Activated CD4-positive, alpha-beta T cell treated with anti-CD3 and anti-CD28 coated beads for 36 hours (primary cell): ENCODE measurements at places on chromosomes 4 and X. TPM values are rescaled to one million over a fixed set of nuclear protein-coding genes. Genes with fewer than 3 reads are reported as not detected.

DNA sequence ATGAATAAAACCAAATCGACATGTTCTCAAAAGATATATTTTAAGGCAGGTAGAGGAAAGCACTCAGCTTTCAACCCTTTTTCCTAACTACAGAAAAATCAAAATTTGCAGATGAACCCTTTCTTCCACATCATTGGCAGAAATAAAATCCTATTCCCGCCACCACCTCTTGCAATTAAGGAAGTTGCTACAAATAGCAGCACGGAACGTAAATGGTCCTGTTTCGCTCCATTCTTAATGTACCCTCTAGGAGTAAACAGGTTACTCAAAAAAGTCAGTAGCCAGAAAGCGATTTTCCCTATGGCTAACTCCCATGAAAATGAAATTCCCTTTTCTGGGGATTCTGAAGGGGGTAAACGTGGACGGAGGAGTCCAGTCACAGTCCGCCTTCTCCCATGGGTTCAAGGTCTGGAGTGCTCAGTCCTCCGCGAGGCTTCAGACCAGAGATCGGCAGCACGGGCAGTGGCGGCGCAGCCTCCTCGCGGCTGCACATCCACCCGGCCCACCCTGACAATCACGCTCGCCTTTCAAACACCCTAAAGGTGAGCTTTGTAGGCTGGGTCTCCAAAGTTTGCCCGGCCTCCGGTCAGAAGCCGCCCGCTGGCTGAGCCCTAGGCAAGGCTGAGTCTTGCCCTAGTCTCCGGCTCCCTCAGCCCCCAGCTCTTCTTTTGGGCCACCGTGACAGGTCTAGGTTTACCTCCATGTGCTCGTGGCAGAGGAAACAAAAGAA, 1.8 kb downstream of the ATP11C start:
- DNase-seq: peak; percentile 37

PRRG3 gene
- total RNA-seq: not detected

- no peak for DNase-seq
Observed at GRCh38 chr4:141246243-141246642, 25.5 kb downstream of the ZNF330 start.

GRCh38 chr4:81634165-81634564, 162.5 kb upstream of the RASGEF1B start:
- DNase-seq: no peak

DNA sequence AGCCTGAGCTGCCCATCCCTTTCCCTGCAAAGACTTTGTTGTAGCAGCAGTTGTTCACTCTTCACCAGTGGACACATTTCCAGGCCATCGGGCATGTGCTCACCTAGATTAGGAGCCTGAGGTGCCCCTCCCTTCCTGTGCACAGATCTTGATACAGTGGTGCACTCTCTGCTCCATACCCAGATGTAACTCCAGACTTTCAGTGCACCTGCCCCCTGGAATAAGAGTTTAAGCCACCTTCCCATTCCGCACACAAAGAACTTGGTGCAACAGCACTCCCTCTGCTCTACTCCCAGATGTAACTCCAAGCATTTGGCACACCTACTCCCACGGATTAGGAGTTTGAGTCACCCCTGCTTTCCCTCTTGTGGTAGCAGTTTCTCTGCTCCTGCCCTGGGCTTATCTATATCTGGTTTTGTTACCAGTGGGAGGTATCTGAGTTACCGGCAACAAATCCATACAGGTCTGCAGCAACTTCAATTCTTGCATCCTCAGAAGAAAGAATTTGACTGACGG, 36.0 kb upstream of the PLK4 start:
- no peak for DNase-seq

PAGE2B gene
- 0.55 TPM for total RNA-seq

DNA sequence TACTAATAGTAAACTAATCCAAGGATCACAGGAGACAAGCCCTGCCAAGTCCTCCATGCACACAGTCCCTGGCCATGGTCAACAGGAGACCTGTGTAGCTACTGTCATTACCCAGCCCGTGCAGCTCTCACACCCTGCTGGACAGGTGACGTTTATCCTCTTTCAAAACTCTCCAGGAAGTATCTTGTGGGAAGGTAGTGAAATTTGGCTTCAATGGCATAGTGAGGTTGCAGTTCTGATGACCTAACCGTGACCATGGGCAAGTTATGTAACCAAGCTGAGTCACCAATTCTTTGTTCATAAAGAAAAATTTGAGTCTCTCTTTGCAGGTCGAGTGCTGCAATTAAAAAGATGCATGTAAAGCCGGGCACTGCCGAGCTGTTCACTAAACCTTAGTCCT, 11.3 kb upstream of the SLC2A9 start:
- DNase-seq: no peak

APBB2 gene
- total RNA-seq: 1.3 TPM

GRCh38 chrX:22627576-22627975, 354.9 kb downstream of the CBLL2 start:
- no peak for DNase-seq

GRCh38 chr4:13627606-13628311, at the start of gene BOD1L1:
TSS of gene BOD1L1 (minus strand) at chr4:13627725. CDS start at chr4:13627587, 138 bp downstream.
- DNase-seq: peak; percentile 89

TMSB15B gene
- 7.3 TPM for total RNA-seq

GRCh38 chrX:41442824-41443550, 4.2 kb upstream of the NYX start:
- DNase-seq: peak; percentile 13

MAGEA2 gene
- not detected for total RNA-seq

GRCh38 chr4:168717847-168718246, 221.0 kb downstream of the PALLD start:
- no peak for DNase-seq

CENPVL1 gene
- not detected for total RNA-seq

DNA sequence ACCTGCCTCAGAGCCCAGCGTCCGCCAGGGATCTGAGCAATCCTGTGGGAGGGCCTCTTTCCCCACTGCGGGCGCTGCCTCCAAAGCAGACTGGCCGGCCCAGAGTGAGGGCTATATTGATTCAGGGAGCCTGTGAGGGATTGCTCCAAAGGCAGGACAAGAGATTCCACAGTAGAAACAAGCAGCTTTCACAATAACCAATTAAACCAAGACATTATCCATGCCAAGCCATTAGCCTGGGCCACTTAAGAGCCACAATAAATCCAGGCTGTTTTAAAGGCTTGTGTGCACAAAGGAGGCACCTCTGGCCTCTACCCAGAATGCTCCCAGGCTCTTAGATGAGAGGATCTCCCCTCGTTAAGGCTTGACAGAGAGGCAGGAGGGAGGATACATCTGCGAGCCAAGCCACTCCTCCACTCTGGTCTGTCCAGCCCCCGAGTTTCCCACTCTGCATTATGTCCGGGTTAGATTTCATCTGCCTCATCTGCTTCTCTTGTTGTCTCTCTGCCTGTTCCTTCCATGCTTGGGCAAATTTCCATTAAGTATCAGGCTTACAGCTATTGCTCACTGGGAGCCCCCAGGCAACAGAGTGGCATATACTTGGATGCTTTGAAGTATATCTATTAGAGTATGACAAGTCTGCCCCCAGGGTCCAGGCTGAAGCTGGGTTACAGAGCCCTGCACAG, 357.9 kb downstream of the UNC5C start:
- no peak for DNase-seq

HDX gene
- total RNA-seq: 1.5 TPM

DNA sequence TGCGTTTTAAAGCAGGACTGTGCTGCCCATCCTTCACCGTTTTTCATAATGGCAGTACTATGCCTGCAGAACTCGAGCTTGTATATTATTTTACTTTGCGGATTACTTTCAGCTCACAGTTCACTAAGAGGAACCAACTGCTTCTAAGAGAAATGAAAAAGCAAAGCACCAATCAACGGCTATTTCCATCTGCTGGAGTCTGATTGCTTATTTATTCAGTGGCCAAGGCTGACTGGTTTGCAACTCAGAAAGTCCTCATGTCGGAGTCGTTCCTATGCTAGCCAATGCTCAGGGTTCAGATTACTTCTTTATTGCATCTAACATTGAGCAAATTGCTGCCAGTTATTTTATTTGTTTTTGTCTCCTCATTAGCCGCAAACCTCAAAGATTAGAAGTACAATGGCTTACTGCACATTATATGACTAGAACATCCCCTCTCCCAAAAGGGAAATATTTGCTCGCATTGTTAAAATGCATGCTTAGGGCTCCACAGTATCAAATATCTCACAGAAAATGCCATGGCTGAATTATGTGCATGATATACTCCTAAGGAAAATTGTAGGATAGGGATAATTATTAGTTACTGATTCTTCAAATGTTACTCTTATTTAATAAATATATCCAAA, 1628.2 kb upstream of the ADGRL3 start:
- no peak for DNase-seq

DNA sequence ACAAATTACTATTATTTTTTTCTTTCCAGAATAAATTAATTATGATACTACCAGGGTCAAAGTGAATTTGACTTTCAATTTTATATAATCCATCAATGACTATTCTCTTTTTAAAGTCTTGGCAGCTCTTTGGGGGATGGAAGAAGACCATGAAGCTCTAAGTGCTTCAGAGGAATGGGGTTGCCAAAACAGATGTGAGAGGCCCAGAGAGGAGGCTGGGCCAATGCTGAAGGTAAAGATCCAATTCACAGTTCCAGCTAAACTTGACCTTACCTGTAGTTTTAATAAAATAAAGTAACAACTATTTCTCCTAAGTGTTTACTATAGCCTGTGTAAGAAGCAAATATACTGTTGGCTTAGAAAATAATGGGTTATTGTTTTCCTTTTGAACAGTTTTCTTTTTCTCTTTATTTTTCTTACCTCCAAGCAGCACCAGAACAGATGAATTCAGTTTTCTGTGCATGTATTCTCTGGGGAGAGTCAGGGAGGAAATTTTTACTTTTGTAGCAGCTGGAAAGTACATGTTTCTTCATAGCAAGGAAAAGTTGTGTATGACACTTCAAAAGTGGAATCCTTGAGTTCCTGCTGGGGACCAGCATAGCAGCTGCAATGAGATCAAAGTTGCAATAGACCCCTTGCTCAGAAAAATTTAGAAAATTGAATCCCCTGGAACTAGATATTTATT, 104.9 kb downstream of the CEP44 start:
- no peak for DNase-seq

CCNB3 gene
- total RNA-seq: 0.43 TPM

GRCh38 chr4:52234561-52235440, 183.7 kb downstream of the SPATA18 start:
- DNase-seq: no peak

- DNase-seq: no peak
Observed at GRCh38 chr4:163003979-163004378, 162.7 kb downstream of the NAF1 start.

GUCY1B1 gene
- total RNA-seq: 0.37 TPM

TLR3 gene
- not detected for total RNA-seq

DNA sequence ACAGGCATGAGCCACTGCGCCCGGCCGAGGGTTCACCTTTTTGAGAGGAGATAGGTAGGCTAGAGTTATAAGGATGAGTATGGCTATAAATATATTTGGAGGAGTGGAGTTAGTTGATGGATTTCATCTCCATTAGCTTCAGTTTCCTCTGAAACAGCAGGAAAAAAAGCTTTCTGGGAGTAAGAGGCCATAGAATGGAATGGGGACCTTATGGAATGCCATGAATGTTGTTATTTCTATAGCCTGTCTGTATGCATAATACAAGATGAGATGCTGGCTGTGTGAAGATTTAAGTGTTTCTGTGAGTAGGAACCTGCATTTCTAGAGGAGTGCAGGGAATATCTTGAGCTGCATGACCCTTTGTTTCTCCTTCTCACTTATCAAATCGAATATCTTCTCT, 114.9 kb upstream of the ARX start:
- no peak for DNase-seq

ARMCX2 gene
- total RNA-seq: 11.0 TPM

GRCh38 chrX:1902901-1903235, 288.0 kb downstream of the ASMT start:
- DNase-seq: no peak

GRCh38 chrX:18883234-18883960, 100.5 kb downstream of the PHKA2 start:
- no peak for DNase-seq

DNA sequence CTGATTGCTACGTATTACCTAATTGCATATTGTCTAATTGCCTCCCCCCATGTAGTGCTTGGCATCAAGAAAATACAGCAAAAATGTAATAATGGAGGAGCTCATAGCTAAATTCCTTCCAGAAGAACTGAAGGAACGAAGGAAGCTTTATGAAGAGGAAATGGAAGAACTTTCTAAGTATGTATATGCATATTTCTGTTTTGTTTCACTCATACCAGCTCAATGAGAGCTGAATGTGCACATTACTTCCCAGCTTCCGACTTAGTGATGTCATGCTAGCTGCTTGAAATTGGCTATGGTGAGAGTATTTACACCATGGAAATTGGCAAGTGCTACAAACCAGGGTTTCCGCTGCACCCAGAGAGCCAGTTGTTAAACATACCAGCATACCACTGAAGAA, 34.7 kb downstream of the LONRF3 start:
- DNase-seq: no peak

- no peak for DNase-seq
Observed at GRCh38 chr4:63618883-63619718, 790.1 kb downstream of the TECRL start.

DNA sequence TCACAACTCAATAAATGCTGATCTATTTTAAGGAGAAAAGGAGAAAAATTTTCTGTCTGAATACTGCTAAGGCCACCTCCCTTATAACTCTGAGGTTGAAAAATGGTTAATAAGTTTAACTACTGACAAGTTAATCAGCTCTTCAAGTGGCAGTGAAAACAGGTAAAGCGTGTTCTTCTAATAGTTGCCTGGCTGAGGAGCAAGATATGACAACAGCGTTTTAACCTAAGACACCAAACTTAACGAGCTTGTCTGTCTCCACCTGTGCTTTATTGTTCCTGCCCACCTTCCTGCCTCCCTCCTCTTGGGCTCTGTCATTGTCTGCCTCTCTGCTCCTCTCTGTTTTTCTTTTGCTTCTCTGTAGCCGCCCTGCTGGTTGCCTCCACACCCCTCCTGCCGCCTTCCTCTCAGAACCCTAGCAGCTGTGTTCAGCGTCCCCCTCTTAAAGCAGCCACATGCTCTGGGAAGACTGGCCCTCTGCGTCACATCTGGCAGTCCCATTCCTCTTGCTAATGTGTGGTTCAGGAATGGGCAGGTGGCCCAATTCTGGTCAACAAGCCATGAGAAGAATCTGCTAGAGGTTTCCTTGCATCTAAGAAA, 4.3 kb upstream of the TSPAN5 start:
- peak; percentile 60 for DNase-seq

- DNase-seq: no peak
Observed at GRCh38 chr4:173218411-173219125, 50.0 kb downstream of the GALNT7 start.

DNA sequence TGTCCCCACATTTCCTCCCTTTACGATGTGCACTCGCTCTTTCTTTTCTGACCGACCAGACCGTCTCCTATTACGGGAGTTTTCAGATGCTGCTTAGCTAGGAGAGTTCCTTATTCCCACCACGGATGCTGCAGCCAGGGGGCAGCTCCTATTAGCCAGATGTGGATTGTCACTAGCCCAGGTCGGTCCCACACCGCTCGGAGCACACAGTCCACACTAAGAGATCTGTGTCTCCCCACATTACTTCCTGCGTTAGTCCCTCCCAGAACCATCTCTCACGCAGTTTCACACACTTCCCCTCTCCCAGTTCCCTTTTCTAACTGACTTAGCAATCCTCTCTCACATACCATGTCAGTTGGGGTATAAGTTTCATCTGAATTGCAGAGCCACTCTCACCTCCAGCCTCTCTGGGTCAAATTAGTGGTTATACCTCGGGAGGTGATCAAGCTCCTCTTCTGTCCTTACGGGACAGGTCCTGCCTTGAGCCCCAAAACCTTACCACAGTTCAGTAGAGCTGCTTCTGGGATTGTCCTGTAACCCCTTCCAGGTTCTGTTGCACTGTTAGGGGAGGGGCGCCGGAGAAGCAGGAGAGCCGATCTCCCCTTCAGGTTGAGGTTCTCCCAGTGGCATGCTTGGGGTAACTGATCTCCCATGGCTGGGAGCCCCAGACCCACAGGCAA, 28.2 kb downstream of the SULT1E1 start:
- peak; percentile 16 for DNase-seq
